Kidney tubule cell (primary cell): ENCODE measurements at places on chromosomes 16 and 17.
A peak's percentile ranks its signal among the peaks of the same experiment; 100 is the strongest.

DNA sequence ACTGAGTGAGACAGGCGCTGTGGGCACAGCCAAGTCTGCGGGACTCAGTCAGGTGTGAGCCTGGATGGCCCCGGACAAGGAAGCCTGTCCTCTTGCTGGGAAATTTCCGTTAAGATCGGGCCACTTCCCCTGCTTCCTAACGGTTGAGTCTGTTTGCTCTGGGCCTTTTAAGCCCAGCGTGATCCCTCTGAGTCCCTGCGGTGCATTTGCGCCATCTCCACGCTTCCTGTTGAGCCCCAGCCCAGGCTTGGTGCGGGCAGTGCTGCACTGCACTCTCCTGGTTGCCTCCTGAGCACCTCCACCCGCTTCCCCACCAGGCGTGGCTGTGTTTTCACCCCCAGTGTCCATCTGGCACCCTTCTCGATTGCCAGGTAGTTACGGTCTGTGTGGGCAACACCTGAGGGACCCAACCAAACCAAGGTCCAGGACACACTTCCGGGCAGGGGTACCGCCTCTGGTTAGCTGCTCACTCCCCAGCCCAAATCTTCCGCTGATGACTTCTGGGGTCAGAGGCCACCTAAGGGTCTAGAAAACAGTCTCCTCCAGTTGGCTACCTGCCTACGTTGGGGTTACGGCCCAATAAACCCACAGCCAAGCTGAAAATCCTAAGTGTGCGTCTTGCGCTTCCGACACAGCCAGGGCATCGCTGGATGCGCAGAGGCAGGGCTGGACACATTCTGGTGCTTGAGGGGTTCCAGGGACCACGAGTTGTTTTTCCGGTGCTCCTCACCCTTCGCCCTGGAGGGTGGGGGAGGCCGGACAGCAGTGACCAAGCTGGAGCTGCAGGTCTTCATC is 1.4 kb upstream of the SLC25A10 start:
- DNase-seq: peak; percentile 30

DNA sequence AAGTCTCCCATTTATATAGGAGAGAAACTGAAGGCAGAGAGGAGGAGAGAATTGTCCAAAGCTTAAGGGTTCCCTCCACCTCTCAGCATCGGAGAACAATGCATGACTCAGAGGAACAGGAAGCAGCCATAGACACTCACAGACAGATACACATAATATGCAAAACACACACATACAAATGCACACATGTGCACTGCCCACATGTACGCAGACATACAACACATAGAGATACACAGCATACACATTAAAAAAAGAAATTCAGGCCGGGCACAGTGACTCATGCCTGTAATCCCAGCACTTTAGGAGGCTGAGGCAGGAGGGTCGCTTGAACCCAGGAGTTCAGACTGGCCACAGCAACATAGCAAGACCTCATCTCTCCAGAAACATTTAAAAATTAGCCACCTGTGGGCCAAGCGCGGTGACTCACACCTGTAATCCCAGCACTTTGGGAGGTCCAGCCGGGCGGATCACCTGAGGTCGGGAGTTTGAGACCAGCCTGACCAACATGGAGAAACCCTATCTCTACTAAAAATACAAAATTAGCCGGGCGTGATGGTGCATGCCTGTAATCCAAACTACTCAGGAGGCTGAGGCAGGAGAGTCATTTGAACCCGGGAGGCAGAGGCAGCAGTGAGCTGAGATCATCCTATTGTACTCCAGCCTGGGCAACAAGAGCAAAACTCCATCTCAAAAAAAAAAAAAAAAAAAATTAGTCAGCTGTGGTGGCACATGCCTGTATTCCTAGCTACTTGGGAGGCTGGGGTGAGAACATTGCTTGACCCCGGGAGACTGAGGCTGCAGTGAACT is 11.3 kb downstream of the ERAL1 start:
- peak; percentile 44 for DNase-seq

- peak; percentile 2 for DNase-seq
Measured at GRCh38 chr16:64738321-64738960, 383.4 kb downstream of the CDH11 start.

DNA sequence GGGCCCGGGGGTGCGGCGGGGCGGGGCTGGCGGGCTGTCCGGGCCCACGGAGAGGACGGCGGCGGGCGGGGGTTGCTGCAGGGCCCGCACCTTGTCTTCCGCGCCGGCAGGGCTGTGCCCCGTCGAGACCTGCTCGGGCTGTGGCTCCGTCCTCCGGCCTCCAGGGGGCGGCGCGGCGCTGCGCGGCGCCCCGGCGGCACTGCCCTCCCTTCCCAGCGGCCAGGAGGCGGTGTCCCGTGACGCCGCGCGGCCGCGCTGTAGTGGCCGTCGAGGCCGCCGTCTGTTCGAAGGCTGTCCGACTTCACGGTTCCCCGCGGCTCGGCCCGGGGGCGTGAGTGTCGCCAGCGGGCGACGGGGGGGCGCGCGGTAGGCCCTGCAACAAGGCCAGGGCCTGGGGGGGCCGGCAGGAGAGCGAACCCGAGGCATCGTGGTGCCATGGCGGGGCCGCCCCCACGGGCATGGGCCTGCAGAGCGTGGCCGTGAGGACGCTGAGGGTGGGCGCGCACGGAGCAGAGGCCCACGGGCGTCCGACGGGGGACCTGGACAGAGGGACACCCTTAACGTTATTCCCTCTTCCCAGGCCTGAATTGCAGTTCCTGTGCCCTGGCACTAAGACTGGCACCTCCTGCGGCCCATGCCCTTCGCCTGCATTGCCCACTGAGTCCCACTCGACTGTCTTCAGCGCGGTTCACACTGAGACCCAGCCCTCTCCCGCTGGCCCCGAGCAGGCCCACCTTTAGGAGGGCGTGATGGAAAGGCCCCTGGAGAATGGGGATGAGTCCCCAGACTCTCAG is at the start of gene PLEKHG4:
TSS of gene PLEKHG4 (plus strand) at position 237 of the 794 bp plus-strand sequence. CDS start at position 750, 513 bp downstream.
- peak; percentile 76 for DNase-seq

DNA sequence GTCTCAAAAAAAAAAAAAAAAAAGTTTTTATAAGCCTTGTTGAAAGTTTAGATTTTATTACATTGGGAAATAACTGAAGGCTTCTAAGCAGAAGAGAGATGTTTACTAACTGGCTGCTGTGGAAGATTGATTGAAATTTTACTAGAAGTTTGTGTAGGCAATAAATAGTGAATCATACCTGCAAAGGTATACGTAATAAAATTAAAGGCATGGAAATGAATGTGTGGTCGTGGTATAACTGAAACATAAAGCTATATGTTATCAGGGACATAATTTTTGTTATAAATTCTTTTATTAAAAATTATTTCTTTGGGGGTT is 8.7 kb downstream of the LUC7L3 start:
- no peak for DNase-seq
